ENCODE measurements at places on chromosomes 12 and 14.

DNA sequence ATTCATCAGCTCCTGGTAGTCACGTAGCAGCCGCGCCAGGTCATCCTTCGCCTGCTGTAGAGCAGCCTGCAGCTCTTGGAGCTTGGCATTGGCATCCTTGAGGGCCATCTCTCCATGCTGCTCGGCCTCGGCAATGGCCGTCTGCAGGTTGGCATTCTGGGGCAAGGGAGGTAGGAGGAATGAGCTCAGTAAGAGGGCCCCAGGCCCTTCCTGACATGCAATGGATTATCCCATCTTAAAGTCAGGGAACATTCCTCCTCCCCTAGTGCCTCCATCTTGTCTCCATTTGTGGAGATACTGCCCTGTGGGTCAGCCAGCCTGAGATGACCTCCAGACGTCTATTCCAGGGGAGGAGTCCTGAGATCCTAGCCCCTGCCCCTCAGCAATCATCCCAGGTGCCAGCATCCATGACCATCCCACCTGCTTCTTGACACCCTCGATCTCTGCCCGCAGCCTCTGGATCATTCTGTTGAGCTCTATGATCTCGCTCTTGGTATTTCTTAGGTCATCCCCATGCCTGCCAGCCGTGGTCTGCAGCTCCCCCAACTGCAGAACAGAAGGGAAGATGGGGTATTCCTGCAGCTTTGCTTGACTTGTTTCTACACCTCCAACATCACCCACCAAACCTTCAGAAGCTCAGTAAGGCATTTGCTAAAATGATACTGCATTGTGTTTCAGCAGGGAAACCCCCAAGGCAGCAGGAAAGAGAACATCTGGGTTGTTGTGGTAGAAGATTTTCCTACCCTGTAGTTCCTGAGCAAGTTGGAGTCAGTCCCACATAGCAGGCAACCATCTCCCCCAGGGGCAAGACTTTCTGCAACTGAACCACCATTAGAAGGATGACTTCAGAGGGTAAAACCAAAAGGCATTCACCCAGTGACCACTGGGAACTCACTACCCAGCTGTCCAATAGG, 4.4 kb downstream of the KRT3 start:
- no peak for DNase-seq

GRCh38 chr14:89249065-89249695, 167.9 kb downstream of the FOXN3 start:
- DNase-seq, result no peak

DNA sequence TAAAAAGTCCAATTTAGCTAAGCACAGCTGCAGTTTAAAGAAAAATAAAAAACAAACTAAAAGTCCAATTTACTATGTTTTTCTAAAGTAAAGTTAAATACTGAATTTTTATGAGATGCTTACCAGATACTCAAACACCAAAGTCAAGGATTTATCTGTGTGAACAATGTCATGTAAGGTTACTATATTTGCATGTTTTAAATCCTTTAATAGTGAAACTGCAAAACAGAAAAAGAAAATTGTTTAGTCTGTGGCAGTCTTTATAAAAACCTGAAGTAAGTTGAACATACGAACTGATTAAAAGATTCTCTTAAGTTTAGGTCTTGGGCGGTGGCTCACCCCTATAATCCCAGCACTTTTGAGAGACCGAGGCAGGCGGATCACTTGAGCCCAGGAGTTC, 102.7 kb downstream of the CDK17 start:
- DNase-seq, result no peak

- no peak for DNase-seq
Observed at GRCh38 chr12:81758421-81759189, 545 bp downstream of the PPFIA2 start.

DNA sequence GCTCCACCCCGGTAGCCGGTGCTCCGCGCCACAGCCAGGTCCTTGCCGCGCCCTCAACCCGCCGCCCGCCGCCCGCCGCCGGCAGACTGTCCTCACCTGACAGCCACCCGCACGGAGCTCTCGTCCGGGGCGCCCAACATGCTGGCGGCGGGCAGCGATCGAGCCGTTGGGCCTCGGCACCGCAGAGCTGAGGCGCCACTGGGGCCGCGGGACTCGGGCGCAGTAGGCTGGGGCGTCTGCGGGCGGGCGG, 164 bp downstream of the KIF21A start:
- DNase-seq, result no peak

DNA sequence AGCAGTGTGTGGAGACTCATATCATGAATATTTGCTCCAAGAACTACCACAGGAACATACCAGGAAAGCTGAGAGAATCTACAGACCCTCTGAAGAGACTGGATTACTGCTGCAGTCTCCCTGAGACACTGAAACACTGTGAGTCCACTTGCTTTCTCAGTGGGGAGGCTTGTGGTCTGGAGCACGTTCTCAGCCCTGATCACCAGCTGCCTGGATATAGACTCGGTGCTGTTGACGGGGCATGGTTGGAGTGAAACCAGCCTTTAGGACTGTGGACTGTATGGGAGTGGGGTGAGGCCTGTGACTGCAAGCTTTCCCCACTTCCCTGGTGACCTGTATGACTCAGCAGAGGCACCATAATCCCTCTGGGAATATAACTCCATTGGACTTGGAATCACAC, 525.8 kb upstream of the FBXO33 start:
- no peak for DNase-seq

GRCh38 chr12:72774023-72774422, 501.9 kb downstream of the TRHDE start:
- DNase-seq, result no peak

DNA sequence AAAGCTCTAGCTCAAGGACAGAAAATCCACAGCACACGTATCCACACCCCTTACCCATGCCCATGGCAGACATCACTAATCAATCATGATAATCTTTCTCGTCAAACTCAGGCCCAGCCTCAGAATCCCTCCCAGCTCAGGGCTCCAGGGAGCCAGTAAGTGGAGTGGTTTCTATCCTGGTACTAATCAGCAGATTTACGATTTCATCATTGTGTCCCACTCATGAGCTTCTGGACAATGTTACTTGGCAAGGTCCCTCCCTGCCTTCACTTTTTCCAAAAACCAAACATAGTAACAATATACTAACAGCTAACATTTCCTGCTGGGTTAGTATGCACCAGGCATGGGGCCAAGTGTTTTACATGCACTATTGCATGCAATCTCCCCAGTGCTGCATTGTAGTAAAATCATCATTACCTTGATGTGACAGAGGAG, 45.8 kb upstream of the NCOR2 start:
- DNase-seq, result no peak

GRCh38 chr14:31879661-31880348, 197.3 kb upstream of the ARHGAP5 start:
- no peak for DNase-seq

GRCh38 chr14:31219169-31219568, 11.6 kb upstream of the HECTD1 start:
- no peak for DNase-seq

DNA sequence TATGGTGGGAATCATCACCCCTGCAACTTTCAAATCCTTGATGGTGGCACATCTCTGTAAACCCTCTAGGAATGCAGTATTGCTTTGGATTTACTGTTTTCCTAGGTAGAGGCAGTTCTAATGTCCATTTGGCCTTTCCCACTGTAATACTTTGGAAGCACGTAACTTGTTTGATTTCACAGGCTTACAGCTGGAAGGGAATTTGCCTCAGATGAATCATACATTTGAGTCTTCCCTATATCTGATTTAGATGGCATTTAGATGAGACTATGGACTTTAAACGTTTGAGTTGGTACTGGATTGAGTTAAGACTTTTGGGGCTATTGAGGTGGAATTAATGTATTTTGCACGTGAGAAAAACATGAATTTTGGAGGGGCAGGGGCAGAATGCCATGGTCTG, 35.9 kb downstream of the DAAM1 start:
- DNase-seq, result no peak

DNA sequence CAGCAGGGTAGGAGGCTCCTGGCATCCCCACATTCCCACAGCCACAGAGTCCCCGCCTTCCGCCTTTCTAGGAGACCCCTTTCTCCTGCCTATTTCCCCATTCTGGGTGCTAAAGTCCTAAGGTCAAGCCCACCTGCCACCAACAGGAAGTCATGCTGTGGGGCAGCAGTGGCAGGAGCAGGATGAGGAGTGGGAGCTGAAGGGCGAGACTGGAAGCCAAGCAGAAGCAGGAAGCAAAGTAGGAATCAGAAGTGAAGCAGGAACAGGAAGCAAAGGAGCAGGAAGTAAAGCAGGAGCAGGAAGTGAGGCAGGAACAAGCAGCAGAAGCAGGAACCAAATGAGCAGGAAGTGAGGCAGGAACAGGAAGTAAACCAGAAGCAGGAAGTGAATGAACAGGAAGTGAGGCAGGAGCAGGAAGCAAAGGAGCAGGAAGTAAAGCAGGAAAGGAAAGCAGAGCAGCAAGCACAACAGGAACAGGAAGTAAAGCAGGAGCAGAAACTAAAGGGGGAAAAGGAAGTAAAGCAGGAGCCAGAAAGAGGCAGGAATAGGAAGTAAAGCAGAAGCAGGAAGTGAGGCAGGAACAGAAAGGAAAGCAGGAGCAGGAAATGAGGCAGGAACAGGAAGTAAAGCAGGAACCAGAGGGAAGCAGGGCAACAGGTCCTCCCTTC, 38.3 kb upstream of the RIMBP2 start:
- DNase-seq, result no peak

GRCh38 chr12:85821759-85822158, 14.4 kb downstream of the RASSF9 start:
- DNase-seq, result no peak

- no peak for DNase-seq
Observed at GRCh38 chr12:26539131-26539530, 293.9 kb downstream of the ITPR2 start.

DNA sequence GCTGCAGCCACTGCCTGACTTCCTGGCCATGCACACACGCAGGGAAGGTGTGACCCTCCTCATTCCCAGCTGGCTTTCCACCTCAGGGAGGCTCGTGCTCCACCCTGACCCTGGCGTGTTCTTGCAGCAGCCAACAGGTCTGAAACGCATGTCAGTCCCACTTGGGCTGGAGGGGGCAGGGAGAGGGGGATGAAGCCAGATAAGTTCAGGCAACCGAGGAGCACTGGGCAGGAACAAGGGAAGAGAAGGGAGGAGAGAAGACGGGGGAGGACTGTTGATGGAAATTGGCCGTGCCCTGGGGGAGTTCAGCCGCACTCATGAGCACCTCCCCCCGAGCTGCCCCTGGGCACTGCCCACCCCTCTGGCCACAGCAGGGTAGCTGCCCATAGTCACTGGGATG, 182.4 kb upstream of the PRMT8 start:
- no peak for DNase-seq

GRCh38 chr12:91044586-91044985, 13.2 kb downstream of the KERA start:
- DNase-seq, result no peak

DNA sequence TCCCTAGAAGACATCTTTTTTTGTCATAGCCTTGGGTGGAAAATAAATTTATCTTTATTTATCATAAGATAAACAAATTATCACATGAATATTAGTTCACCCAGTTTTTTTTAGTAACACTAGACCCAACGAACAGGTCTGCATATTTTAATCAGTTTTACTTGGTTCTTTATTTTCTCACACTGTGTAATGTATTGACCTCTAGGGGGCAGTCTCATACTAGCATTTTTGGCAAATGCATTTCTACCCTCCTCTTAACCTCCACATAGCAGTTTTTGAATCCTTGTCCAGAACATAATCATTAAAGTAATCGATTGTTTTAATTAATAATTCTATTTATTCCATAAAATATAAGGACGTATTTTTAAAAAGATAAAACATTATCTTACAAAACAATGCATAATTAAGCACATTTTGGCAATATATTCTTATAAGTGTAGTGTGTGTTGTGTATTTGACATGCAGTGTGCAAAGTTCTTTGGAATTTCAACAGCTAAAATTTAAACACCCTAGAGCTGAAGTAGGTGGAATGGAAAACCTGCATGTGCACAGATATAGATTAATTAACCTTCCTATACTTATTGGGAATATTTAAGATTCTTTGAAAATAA, 31.6 kb upstream of the PTPRQ start:
- DNase-seq, result no peak

DNA sequence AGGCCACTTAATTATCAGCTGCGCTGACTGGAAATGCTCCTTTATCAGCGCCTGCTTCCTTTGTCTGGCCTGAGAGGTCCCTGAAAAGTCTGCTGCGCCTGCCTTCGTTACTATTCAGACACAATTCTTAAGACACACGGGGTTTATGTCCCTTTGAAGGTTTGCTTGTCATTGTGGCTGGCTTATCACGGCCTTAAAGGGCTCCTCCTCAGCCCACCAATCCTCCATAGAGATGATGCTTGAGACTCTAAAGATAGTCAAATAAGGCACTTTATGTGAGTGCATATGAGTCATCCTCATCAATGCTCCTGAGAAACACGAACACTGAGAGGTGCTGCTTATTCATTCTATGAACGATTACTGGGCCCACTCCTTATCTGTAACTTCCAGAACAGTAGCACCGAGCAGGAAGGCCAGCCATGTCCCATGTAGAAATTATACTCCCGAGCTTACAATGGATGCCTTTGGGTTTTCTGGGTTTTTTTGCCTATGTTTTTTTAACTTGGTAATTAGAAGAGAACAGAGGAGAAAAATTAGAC, 1268.2 kb upstream of the TMEM132C start:
- no peak for DNase-seq

DNA sequence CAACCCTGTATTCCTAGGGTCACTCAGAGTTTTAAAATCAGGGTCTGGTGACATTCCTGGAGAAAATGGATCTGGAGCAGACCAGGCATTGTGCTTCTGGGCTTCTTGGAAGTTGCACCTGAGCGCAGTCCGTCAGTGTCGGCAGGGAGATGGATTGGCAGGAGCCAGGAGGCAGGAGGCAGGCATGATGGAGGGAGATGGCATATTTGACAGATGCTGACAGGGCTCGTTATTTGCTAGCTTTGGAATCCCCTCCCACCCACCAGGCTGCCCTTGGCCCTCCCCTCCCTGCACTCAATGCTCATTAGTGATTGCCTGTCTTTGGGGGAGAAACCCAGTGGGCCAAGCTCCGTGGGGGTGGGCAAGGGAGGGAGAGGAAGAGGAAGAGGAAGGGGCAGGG, 4.7 kb downstream of the CISTR start:
- DNase-seq, result no peak

GRCh38 chr12:108115123-108116121, 13.7 kb upstream of the WSCD2 start:
- no peak for DNase-seq

DNA sequence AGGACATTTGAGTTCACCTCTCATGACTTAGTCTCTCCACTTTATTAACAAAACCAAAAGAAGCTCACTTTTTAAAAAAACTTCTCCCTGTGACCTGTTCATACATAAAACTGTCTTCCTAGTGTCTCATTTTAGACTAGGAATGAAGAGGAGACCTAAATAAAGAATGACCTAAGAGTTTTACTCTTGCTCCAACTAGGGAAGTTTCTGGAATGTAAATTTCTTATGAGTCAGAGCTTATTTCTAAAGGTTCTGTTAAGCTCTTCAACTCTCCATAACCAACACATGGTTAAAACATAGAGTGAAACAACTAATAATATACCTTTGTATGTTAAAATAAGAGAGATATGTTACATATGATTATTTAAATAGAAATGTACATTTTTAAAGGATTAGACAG, 369.8 kb downstream of the EMP1 start:
- no peak for DNase-seq

DNA sequence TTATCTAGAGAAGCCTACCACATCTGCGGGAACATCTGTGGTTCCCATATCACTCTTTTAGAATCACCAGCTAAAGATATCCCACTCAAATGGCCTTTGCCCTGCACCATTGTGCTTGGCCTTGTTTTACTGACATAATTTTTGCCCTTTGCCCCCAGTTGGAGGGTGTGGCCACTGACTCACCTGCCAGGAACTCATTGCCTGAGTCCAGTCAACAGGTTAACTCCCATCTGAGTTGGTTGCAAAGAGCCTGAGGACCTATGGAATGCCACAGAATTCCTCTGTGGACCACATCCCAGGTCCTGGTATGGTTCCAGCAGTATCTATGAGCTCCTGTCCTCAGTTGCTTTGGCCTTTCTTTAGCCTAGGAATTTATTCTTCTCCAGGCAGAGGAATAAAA, 55.7 kb upstream of the PTGR2 start:
- no peak for DNase-seq
